ENCODE measurements at places on chromosomes 7 and 10. TPM values are rescaled to one million over a fixed set of nuclear protein-coding genes. Genes with fewer than 3 reads are reported as not detected.

GRCh38 chr7:154442939-154443338 lies 390.7 kb downstream of the DPP6 start:
- no peak for DNase-seq

DNA sequence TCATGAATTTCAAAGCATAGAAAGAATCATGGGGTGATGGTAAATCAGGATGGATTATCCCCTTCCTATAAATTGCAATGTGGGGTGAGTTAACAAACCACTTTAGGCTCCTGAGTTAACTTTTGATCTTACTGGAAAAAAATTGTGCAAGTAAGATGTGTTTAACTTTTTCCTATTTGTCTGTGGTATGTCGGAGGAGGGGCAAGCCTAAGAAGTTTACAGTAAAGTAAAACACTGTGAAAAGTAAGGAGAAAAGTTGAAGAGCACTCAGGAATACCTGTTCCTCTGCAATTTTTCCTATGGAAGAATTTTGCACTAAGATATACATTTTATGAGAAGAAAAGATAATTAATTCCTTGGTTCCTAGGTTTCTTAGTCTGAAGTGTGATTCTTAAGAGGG lies 44.4 kb downstream of the IFIT5 start:
- no peak for DNase-seq

The PTN gene
- total RNA-seq: 6.7 TPM

- DNase-seq: no peak
Measured at GRCh38 chr10:109770663-109771062, 152.6 kb downstream of the XPNPEP1 start.

The FRMD4A gene
- 9.8 TPM for total RNA-seq

DNA sequence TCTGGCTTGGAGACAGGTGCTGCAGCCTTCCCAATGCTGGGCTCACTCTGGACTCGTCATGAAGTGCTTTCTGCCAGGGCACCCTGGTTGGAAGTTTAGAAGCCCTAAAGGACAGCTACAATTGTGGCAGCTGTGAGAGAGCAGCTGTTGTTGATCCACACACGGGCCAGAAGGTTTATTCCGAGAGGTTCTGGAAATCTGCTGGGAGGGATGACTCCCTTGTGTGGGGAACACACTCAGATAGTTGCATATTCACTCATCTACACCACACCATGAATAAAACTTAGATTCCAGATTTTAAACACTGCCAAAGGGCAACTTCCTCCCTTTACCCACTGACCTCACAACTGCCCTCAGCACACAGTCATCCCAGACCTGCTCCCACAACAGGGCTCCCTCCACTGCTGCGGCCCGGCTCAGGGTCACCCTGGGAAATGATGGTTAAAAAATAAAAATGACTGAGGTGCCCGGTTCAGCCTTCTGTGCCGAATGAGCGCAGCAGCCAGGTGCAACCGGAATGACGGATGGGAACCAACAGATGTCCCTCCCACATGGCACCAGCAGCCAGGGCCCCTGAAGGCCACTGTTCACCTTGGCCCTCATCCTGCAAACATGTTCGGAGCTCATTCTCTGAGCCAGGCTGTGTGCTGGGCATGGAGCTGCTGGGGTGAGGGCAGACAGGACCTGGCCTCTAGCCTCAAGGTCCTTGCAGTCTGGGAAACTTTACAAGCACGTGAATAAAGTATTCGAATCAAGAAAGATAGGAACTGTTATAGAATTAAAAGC lies 40.2 kb downstream of the ASB13 start:
- DNase-seq: peak; percentile 47

- no peak for DNase-seq
Measured at GRCh38 chr10:37584643-37585042, 272.8 kb downstream of the ZNF248 start.

DNA sequence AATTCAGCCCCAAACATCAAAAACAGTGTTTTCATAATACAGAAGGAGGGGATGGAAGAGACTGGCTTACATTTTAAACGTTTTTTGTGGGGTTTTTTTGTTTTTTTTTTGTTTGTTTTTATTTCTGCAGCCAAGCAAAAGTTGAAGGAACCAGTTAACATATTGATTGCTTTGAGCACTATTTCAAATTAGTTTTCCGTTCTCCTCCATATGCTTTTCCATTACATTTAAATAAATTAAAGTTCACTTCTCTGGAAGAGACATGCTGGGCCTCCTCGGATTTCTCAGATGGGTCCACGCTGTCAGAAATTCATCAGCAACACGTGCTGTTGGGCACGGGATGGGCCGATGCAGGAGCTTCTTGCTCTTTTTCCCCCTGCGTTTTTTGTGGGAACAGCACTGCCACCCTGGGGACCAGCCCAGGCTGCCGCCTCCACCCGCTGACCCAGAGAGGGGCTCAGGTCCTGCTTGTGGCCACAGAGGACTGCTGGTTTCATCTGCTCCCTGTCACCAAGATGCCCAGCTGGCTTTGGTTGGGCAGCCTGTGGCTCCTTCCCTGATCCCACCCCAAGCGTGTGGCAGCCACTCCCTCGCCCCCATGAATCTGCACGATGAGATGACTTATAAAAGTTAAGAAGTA lies 67.7 kb upstream of the CHST15 start:
- DNase-seq: no peak

- no peak for DNase-seq
Measured at GRCh38 chr10:114273910-114274309, 34.9 kb downstream of the VWA2 start.

The ODAD2 gene
- total RNA-seq: 2.1 TPM

GRCh38 chr10:112230325-112230988 lies 46.9 kb upstream of the GPAM start:
- no peak for DNase-seq

The OPALIN gene
- not detected for total RNA-seq

GRCh38 chr7:22842383-22842941 lies 19.8 kb upstream of the TOMM7 start:
- no peak for DNase-seq

The KCND2 gene
- total RNA-seq: 0.42 TPM

- DNase-seq: no peak
Measured at GRCh38 chr10:122139627-122140170, 131.4 kb upstream of the BTBD16 start.

DNA sequence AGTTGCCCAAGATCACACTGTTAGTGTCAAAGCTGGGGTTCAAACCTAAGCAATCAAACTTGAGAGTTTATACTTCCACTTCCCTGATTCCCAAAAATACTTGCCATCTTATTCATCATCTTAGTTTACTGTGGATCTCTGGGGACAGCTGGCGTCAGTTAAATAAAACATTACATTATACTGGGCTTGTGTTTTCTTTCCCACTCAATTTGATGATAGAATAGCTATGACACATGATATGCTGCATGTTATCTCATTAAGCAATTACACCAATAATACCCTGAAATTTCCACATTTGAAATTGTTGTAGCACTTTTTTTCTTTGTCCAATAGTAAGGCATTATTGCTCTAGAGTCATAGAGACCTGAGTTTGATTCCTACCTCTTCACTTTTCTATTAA lies 62.9 kb upstream of the MXI1 start:
- DNase-seq: no peak

DNA sequence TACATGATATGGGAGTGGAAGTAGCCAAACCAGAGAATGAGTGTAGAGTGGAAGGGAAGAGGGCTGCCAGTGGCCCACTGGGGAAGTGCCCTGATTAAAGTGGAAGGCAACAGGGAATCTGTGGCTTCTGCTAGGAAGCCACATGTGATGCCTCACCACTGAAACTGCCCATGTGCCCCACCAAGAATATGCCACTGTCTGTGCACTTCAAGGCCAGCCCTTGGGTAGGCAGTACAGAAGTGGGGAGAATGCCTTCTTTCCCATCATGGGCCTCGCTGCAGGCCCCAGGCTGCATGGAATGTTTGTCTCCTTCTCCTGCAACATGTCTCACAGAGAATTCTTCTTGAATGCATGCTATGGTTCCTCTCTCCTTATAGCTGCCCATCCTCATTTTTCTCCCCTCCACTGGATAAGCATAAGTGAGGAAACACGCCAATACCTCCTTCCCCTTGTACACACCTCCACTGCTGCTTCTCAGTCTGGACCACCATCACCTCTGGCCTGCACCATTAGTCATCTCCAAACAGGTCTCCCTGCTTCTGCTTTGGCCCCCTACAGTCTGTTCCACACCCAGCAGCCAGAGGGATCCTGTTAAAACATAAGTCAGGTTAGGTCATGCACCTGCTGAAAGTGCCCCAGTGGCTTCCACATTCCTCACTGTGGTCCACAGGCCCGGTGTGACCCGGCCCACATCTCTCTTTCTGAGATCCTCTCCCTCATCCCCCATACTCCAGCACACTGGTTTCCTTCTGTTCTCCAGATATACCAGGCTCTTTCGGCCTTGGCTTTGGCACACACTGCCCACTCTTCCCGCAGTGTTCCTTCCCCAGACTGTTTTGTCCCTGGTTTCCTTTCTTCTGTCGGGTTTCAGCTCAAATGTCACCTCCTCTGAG lies 37.1 kb downstream of the SNX10 start:
- DNase-seq: no peak

The OR2A5 gene
- total RNA-seq: not detected

The LRRC18 gene
- total RNA-seq: not detected

The ZNF479 gene
- total RNA-seq: not detected

- no peak for DNase-seq
Measured at GRCh38 chr10:42990721-42991441, 86.0 kb upstream of the RET start.

The PNLIP gene
- not detected for total RNA-seq

DNA sequence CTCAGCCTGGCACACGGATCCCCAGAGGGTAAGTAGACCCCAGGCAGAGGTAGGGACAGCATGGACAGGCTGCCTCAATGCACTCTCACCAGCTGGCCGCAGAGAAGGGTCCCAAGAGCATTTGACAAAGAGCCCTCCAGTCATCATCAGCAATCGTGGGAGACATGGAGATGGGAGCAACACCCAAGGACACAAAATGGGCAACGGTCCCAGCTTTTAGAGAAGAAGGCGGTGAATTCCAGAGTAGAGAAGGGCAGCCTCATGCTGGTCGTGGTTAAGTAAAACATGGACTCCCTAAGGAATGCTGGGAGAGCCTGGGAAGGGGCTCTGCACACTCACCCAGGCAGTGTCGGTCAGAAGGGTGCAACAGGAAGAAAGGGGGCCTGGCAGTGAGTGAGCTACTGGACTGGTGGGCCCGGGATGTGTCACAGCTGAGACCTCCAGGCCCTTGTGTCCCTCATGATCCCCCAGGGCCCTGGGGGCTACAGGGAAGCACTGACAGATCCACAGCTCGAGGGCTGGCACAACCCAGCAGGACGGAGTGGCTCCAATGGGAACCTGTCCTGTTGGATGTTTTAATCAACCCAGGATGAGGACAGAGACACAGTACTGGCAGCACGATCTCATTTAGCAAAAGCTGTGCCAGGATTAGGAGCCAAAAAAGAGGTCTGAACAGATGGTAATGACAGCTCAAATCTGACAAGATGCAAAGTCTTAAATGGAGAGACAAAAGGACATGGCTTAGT lies 147.1 kb downstream of the NEURL1 start:
- DNase-seq: peak; percentile 37

DNA sequence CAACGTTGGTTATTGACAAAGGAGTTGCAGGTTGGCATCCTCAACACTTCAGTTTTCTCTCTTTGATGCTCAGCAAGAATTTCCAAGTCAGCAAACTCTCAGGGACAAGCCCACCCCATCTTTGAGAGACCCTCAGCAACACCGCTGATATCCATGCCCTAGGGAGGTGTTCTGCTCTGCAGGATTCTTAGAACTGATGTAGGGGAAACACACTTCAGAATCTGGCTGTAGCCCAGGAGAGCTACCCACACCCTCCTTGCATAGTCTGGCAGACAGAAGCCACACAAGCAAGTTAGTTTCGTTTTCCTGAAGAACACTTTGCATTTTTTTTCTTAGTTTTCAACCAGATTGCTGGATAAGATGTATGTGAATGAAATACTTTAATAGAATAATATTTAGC lies 822 bp downstream of the SAMD9L start:
- peak; percentile 35 for DNase-seq

DNA sequence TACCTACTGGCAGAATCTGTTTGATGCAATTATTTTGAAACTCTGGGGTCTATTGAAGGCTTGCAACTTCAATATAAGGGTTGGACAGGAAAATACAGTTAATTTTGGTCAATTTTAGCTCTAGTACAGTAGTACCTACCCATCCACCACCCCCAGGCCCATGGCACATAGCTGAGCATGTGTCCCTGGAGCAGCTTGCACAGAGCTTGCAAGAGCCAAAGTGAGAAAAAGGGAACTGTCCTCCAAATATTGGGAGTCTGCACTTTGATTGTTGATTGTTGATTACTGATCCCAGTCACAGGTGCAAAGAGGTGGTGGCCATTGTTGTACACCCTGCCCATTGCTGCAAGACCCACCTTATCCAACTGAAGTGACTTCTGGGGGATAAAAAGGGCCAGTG lies 52.8 kb downstream of the DDC start:
- no peak for DNase-seq

The UFSP1 gene
- total RNA-seq: 4.2 TPM

The INTS1 gene
- 71.8 TPM for total RNA-seq

The RPEL1 gene
- total RNA-seq: not detected

DNA sequence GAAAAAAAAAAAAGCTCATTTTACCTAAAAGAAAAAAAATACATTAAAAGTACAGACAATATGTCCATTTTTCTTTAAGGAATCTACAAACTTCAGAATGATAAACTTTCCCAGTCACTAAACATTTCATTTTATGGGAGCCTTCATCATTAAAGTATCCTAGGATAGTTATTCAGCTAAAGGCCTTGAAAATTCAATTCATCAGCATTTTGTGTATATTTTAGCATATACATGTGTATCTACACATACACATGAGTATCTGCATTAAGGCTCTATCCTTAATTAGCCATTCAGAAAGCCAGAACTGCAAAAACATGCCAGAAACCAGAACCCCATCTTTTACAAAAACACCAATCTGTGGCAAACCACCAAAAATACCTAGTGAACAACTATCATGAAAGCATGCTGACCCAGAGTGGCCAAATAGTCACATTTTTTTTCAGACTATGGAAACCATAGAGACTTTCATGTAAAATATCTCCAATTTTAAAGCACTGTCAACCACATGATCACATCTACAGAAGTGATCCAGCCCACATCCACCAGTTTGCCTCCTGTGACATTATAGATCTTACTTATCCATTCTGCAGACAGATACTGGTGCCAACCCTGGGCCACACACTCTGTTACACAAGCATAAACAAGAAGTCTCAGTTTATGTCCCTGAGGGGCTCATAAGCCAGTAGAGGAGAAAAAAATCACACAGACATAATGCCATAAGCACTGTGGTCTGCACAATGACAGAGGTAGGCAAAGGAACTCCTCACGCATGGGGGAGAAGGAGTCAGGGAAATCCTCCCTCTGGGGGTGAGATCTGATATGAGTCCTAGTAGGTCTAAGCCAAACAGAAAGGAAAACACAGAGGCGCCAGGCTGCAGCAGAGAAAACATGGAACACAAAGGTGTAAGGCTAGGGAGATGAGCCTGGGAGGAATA lies 79.2 kb downstream of the SRPK2 start:
- no peak for DNase-seq

GRCh38 chr10:61298194-61298593 lies 155.0 kb downstream of the TMEM26 start:
- DNase-seq: no peak

DNA sequence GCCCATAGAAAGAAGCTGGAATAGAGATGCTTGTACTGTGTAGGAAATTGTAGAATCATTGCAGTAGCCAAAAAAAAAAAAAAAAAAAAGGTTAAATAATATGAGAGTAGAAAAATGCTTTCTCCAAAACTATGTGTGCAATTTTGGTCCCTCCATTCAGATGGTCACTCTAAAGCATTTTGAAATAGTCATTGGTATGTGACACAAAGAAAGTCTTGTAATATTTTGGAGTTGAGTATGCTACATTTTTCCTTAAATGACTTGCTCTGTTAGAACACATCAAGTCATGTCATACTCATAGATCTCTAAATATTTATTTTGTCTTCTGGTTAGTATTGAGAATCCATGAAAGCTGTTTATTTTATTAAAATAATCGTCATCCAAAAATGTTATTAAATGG lies 424.4 kb downstream of the PLXDC2 start:
- DNase-seq: no peak

Data from adrenal gland (tissue), 19 donors.